AML-193 (cell line): ENCODE measurements at places on chromosomes 16 and 17.

DNA sequence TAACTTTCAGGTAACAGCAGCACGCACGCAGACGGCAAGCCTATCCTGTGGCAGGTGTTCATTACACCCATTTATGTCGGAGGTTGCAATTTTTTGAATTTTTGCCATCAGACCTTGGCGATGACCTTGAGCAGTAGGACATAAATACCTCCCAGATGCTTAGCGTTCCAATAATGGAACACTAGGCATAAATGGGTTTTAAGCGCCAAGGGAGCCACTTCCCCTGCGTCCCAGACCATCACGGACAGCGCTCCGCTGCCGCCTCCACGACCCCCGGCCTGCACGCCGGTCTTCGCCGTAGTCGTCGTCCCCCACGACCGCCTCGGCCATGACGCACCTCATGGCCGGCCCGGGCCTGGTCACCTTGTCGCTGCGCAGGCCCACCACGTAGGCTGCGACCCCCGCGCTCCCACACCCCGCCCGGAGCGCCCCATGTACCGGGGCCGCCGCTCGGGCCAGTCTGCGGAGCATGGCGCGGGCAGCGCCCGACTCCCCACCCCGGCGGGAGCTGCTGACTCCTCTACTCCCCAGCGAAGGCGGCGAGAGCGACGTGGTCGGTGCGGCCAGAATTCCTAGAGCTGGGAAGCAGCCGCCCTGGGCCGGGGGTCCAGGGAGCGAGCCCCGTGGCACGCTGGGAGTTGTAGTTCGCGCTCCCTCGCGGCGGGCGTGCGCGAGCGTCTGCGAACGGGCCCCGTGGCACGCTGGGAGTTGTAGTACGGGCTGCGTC is 22.7 kb downstream of the TMEM235 start:
- DNase-seq, result peak; percentile 81

GRCh38 chr17:66260275-66260674 is 31.1 kb upstream of the APOH start:
- no peak for DNase-seq

- no peak for DNase-seq
Measured at GRCh38 chr17:8849311-8850041, 18.0 kb downstream of the PIK3R6 start.

- DNase-seq, result no peak
Measured at GRCh38 chr17:78664476-78665386, 87.5 kb upstream of the DNAH17 start.

DNA sequence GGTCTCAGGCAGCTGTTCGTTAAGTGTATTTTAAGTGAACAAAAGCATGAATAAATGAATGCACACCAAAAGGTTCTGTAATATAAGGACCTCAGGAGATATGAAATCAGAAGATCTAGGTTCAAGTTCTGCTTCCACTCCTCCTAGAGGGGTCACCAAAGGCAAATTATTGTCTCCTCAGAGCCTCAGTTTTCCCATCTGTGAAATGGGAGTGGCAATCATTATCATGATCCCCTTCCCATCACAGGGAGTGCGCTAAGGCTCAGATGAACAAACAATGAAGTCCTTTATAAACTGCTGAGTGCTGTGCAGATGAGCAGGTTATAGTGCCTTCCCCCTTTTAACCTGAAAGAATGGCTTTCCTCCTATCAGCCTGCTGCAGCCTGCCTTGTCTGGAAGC is 248.3 kb upstream of the C16orf82 start:
- no peak for DNase-seq

- no peak for DNase-seq
Measured at GRCh38 chr17:65656390-65657250, 95.2 kb upstream of the AXIN2 start.

- no peak for DNase-seq
Measured at GRCh38 chr17:79093270-79093669, 18.6 kb downstream of the ENGASE start.

DNA sequence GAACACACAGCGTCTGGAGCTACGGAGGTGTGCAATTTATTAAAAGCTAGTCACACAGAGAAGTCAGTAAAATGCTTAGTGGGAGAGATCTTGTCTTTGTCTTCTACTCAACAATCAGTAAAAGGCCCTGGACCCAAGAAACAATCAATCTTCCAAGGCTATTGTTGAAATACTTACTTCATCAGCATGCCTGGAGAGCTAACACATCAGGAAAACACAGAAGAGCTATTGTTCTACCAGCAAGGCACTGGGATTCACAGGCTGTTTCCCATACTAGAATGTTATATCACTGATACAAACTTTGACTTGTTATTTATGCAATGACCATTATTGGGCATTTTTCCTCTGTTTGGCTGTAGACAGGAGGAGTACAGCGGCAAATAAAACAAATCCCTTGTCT is 247.8 kb upstream of the ERCC4 start:
- no peak for DNase-seq

DNA sequence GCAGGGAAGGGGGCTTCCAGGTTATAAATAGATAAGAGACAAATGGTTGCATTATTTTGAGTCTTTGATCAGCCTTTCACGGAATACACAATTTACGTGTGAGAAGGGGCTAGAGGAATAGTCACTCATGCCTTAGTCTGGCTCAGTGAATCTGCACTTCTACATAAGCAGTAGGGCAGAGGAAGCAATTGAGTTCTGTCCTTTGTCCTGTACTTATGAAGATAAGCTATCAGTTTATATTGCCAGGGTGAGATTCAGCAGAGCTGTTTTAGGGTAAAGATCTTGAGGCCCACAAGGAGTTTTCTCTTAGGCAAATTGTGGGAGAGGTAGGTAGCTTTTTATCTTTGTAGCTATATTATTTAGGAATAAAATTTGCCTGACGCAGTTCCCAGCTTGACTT is 33.3 kb downstream of the TOM1L1 start:
- DNase-seq, result no peak

- no peak for DNase-seq
Measured at GRCh38 chr17:2911035-2911754, 115.0 kb downstream of the RAP1GAP2 start.

DNA sequence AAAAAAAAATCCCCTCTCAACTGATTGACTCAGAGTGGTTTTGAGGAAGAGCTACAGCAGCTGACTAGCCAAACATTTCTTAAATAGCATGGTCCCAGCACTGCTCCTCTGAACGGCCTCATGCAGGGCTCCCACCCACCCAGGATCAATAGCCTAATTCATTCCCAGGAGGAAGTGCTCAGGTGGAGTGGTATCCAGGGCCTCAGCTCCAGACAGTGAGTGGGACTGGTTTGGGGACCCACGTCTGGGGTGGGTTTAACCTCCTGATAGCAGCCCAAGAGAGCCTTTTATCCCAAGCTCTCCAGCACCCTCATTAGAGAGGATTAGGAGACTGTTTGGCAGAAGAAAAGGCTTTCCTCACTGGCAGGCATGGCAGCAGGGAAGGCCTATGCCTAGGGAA is 68.5 kb upstream of the CDH5 start:
- no peak for DNase-seq

GRCh38 chr16:67608364-67608763 is 36.6 kb upstream of the CARMIL2 start:
- no peak for DNase-seq

DNA sequence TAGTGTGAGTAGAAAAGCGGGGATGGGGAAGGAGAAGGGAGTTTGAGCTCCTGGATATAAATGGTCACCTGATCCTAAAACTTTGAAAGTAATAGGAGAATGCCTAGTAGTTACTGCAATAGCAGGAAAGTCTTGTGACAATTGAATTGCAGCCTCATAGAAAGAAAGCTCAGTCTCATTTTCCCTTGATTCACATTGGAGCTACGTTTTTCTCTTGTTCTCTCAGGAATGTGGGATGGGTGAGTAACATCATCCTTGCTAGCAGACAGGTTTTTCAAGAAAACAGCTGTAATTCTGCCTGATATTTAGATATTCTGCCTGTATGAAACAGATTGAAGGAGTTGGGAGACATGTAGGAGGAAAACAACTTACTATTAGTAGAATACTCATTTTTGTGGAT is 25.3 kb downstream of the SF3B3 start:
- no peak for DNase-seq

DNA sequence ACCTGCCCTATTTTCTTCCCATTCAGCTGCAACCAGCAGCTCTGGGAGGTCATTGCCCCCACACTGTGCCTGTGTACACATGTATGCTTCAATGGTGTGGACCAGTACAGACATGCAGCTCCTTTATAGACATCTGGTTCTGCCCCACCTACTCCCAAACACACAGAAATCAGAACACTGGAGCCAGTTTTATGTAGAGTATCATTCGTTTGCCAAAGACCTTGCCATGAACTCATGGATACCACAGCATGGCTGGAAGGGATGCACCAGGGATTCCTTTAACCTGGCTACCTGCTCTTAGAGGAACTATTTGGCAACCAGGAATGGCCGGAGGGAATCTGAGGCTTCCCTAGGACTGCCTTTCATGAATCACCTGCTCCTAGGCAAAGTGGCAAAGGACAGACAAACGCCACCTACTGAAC is 60.4 kb downstream of the ZFHX3 start:
- no peak for DNase-seq

GRCh38 chr17:9329251-9329921 is 246.2 kb downstream of the STX8 start:
- no peak for DNase-seq

DNA sequence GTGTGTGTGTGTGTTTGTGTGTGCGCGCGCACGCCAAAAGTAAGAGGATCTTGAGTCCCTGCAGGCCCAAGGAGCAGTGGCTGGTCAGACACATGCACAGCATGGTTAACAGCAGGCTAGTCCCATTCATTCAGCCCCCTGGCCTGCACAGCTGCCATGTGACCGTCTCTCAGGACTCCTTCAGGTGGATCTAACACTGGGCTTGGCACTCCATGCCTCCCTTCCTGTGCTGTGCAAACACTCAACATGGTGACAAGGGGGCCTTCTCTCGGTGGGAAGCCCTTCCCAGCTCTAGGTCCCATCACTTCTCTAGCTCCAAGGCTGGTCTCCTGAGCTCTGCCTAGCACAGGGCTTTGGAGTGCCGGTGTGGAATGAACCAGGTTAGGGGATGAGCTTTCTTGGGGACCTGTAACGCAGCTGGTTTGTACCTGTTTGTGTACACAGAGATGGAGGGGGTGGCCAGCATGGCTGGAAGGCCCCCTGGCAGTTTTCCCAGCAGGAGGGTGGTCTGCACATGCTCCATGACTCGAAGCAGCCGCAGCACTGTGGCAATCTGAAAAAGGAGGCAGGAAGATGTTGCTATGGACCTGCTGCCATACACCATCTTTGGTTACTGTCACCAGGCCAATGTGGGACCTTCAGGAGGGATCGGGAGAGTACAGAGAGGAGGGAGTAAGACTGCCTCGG is 69.4 kb upstream of the GCSH start:
- no peak for DNase-seq
